ENCODE measurements at places on chromosomes 5 and 9.

GRCh38 chr5:139402561-139403158 is 1.2 kb downstream of the SPATA24 start:
- DNase-seq, result no peak

- DNase-seq, result peak; percentile 50
These were observed 49.2 kb upstream of the STXBP1 start for GRCh38 chr9:127562841-127563401.

GRCh38 chr9:131585375-131585774 is 40.1 kb downstream of the PRRT1B start:
- DNase-seq, result no peak

- DNase-seq, result no peak
These were observed 83.2 kb downstream of the DTWD2 start for GRCh38 chr5:118905196-118905595.

DNA sequence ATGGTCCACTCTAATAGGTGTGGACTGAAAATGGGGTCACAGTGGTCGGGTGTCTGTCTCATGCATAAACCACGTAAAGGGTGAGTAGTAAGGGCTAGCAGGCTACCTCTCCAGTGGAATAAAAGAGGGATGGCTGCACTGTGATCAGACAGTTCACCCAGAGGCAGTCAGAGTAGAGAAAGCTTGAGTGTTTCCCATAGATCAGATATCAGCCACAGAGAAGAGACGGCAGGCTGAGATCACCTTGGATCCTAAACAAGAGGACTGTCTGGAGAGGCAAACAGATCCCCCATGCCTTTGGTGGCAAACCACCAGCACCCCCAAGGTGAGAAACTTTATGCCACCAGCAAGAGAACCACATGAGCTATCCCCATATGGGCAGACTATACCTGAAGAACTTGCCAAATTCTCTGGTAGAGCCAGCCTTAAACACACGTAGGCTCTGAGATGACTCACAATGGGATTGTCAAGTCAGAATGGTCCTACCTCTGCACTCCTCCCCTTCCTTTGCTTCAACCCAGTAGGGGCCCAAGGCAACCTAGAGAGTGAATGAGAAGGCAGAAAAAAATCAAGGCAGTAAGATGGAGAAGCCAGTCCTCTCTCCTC is 205.2 kb upstream of the MAP3K1 start:
- DNase-seq, result no peak

DNA sequence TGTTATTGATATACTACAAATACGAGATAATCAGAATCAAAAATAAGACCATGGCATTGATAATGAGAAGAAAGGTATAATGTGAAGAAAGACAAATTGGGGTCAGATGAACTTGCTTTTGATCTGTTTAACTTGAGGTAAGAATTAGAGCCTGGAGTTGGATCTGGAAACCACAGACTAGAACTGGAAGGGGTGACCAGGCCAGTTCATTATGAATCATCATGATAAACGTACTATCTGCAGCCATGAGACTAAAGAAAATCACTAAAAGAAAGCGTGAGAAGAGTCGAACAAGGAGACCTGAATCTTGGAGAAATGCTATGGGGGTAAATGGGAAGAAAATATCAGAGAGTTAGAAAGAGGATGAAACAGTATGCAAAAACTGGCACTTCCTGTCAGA is 967.5 kb downstream of the NR2F1-AS1 start:
- no peak for DNase-seq

DNA sequence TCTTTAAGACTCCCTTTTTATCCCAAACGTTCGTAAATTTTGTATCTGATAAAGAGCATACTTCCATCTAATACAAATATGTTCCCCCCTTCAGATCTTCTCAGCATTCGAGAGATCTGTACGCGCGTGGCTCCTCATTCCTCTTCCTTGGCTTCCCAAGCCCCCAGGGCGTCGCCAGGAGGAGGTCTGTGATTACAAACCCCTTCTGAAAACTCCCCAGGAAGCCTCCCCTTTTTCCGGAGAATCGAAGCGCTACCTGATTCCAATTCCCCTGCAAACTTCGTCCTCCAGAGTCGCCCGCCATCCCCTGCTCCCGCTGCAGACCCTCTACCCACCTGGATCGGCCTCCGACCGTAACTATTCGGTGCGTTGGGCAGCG is 19.9 kb downstream of the CDKN2A start:
- DNase-seq, result peak; percentile 34

- no peak for DNase-seq
These were observed 93.5 kb upstream of the RIOK2 start for GRCh38 chr5:97276474-97277120.

DNA sequence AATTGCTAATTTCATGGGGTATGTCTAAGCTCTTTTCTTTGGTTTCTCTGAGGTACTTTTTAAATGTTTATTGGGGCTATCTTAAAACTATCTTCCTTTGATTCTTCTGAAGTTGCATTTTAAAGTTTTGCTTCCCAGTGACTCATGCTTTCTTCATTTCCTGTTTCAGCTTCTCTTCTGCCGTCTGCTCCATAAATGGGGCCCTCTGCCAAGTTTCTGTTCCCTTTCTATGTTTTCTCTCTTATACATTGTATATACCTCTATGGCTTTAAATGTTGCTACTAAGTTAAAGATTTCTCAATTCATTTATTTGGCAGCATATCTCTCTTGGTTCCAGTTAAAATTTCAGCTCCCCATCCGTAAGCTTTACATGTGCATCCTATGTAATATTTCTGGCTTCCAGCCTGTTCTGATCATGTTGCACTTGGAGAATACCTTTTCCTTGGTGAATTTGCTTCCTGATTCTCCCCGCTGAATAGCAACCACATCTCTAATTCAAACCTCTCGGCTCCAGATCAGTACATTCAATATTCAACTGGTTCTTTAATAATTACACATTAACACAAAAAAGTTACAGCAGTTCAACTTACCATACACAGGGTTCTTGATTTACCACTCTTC is 125.3 kb downstream of the ST8SIA4 start:
- peak; percentile 10 for DNase-seq

DNA sequence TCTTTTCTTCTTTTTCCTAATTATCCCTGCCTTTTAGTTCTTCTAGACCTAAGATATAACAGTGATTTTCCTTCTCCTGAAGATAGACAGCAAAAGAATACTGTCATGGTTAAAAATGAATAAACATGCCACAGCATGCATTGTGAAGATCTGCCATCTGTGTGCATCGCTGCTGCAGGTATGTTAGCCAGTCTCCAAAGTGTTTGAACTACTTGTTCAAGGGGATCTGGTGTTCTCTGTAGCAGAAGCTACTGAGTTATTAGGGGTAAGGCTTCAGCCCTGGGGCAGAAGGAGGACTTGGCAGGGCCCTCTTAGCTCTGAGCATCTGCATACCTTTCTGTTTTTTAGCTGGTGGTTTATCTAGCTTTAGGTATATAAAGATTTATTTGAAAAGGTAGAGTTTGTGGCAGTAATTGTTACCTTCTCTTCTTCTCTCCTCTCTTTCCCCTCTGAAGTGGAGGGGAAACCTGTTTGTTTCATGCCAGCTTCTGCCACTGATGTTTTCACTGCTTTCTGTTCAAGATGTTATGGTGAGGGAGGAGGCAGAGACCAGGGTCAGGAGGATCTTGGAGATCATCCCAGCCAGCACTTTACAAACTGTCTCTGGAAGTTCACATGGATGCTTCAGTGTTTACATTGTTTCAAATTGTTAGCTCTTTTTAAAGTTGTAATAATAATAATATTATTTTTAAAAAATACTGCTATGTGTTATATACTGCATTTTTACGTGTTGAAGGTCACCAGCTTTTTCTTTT is 25.2 kb downstream of the GALNT10 start:
- DNase-seq, result no peak

- no peak for DNase-seq
These were observed 462.8 kb downstream of the ISL1 start for GRCh38 chr5:51846015-51846414.
